ENCODE measurements at places on chromosomes 6 and 20. TPM values are rescaled to one million over a fixed set of nuclear protein-coding genes. Genes with fewer than 3 reads are reported as not detected.

Gene CST2
- total RNA-seq: not detected

Gene TAAR2
- not detected for total RNA-seq

Gene CLPSL2
- total RNA-seq: 0.57 TPM

Gene PAK1IP1
- 27.3 TPM for total RNA-seq

Gene SYS1
- total RNA-seq: 29.1 TPM

Gene RGS19
- 32.0 TPM for total RNA-seq

Gene PNLDC1
- not detected for total RNA-seq

Gene TBX18
- total RNA-seq: 10.1 TPM

Gene EFCAB8
- total RNA-seq: 1.1 TPM

Gene ADGRF4
- 0.10 TPM for total RNA-seq

Gene CCN6
- 3.0 TPM for total RNA-seq

Gene MPIG6B
- total RNA-seq: not detected

Gene SLC35A1
- 14.9 TPM for total RNA-seq

Gene PRKN
- total RNA-seq: 0.46 TPM

Gene DNAH8
- total RNA-seq: not detected

Gene TRAM2
- total RNA-seq: 56.7 TPM

Gene GJA10
- not detected for total RNA-seq

Gene C2
- 1.0 TPM for total RNA-seq

Gene DOK5
- total RNA-seq: 0.18 TPM

Gene PTGIS
- 4.4 TPM for total RNA-seq

Gene FAM209A
- not detected for total RNA-seq

Gene HINT3
- total RNA-seq: 11.5 TPM

Gene PI16
- total RNA-seq: not detected

Gene GNMT
- total RNA-seq: 0.72 TPM

Gene OR2J3
- not detected for total RNA-seq

Gene ZNF831
- total RNA-seq: 0.03 TPM
